ENCODE measurements at places on chromosomes 4 and X.

GRCh38 chr4:74583757-74584156 lies 138.8 kb downstream of the AREG start:
- DNase-seq: no peak

- no peak for DNase-seq
These were observed 66.8 kb downstream of the AFF2 start for GRCh38 chrX:148567229-148567628.

GRCh38 chr4:61540944-61541343 lies 340.8 kb downstream of the ADGRL3 start:
- no peak for DNase-seq

- DNase-seq: peak; percentile 19
These were observed 71.1 kb downstream of the CCSER1 start for GRCh38 chr4:90198086-90198847.

DNA sequence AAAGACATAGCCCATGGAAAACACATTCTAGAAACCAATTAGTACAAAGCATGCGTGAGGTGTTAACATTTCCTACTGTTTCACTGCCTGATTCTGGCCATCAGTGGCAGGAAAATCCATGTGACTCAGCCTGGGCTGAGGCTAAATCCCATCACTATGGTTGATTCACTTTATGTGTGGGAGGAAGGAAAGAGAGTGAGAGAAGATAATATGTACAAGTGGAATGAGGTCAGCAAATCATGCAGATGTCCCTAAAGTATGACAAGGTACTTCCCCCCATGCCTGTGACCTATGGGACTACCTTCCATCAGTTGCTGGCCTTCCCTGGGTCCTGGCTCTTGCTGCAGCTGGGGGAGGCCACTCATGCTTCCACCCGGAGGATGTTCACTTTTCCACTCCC lies 64.2 kb upstream of the MAP3K15 start:
- DNase-seq: no peak

GRCh38 chr4:38920186-38920585 lies 52.6 kb downstream of the FAM114A1 start:
- DNase-seq: no peak

- no peak for DNase-seq
These were observed at the start of gene EGFL6 for GRCh38 chrX:13569479-13570260. EGFL6 (plus strand) TSS chrX:13569601; CDS start chrX:13569862, 261 bp downstream.

DNA sequence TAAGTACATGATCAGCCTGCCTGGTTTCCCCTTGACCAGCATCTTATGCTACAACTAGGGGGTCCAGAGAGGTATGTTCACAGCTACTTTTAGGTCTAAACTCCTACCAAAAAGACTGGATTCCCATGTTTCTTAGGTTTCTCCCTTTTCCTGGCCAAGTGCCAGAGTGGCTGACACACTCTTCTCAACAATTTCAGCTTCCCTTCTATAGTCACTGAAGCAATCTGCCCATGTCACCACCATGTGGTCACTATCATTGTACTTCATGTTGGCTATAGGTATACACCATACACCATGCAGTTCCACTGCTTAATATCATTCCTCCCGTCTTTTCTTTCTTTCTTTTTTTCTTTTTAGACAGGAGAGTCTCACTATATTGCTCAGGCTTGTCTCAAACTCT lies 66.9 kb downstream of the KLHL13 start:
- no peak for DNase-seq

- no peak for DNase-seq
These were observed 224.1 kb downstream of the PPP3CA start for GRCh38 chr4:101123231-101123630.

DNA sequence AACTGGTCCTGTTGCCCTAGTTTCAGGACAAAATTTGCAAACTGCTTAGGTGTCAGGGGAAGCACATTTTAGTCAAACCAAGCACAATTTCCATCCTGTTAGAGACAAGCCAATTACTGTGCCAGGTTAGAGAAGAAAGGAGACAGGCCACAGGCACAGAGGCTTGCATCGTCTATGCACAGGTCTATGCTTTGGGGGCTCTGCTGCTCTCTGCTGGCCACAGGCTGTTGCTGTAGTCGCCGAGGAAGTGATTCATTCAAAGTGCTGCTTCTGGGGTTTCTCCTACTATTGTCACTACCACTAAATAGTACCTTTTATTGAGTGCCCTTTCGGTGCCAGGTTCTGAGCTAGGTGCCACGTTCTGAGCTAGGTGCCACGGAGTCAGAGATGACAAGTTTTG lies 45.5 kb downstream of the VGLL1 start:
- no peak for DNase-seq

- DNase-seq: no peak
These were observed 53.1 kb downstream of the CHRNA9 start for GRCh38 chr4:40388239-40388638.

DNA sequence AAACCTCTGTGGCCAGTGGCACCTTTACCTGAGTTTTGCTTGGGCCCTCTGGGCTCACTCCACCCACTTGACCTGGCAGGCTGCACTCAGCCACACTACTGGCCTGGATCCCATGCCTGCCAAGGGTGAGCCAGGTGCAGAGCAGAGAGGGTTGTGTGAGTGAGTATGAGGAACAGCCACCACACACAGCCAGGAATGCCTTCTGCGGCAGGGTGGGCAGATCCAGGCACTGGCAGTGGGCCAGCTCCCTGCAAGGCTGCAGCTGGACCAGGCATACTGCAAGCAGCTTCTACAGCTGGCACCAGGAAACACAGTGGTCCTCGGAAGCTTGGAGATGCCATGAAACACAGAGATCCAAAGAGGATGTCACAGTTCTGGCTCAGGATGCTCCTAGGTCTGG lies 570.1 kb upstream of the ACTRT1 start:
- DNase-seq: no peak

DNA sequence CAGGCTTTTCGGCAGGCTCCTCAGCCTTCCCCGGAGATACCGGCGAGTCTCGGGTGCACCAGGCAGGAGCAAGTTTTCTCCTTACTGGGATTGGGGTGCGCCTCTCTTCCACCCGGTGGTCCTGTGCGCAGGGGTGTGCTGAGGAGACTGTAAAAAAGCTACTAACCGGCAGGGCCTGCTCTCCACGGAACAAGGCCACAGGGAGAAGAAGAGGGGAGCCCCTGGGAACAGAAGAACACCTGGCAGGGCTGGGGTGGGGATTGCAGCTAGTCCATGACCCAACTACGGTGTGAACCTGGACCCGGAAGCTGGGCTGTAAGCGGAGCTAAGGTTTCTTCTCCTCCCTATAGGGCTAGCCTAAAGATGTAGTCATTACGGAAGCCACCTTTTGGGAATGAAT lies 17.7 kb upstream of the ZIC3 start:
- no peak for DNase-seq

- no peak for DNase-seq
These were observed 270.1 kb downstream of the PTTG2 start for GRCh38 chr4:38230121-38230801.

DNA sequence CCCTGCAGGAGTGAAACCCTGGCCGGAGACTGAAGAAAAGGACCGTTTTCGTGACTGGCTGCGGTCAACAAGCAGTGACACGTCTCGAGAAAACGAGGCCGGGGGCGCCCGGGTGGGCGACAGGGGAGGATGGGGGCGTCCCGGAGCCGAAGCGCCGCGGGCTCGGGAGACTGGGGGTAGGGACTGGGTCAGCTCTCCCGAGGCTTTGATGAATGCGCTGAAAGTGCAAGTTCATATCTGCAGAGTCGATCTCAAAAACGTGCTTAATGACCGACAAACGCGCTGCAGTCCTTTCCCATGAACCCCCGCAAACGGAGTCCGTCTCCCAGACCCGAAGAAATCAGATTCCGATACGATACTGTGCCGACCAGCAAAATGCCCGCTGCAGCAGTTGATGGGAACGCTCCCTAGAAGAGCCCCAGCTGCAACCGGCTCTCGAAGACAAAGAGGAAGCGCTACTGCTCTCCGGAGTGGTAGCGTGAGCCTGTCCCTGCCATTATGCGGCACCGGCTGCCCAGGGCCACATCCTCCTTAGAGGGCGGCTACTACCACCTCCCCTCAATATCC lies 806 bp upstream of the CD99L2 start:
- DNase-seq: peak; percentile 40

DNA sequence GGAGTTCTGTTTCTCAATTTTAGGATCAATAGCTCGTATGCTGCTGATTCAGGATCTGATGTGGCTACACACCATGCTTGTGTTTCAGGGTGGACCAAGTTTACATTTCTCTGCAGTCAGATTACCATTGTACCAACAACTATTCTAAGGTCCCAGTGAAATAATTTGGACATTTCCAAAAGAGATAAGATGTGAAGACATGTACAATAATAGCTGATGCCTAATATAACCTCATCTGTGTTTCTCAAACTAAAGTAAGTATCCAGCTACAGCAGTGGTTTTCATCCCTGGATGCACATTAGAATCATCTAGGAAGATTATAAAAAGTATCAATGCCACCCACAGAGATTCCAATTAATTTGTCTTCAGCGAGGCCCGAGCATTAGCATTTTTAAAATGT lies 209.7 kb downstream of the ANTXR2 start:
- DNase-seq: no peak

DNA sequence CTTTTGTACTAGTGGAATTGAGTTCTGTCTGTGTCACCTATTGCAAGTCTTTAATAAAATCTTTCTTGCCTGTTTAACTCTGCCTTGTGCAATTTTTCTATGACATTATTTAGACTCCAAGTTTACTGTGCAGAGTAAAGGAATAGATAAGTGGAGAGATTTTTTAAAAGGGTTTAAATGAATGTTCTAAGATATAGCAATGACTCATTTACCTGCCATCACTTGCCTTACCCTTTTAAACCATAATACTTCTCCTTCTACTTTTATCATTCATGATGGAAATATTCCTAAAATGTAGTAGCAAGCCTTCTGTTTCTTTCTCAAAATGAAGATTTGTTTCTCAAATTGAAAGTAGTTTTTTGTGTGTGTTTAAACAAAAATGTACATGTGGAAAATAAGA lies 782.8 kb upstream of the MAGEB2 start:
- no peak for DNase-seq

GRCh38 chr4:135476272-135476671 lies 1274.7 kb upstream of the PABPC4L start:
- DNase-seq: no peak

- DNase-seq: no peak
These were observed at the start of gene EVC2 for GRCh38 chr4:5708449-5709206. EVC2 (minus strand) TSS chr4:5708559; CDS start chr4:5708513, 46 bp downstream.

DNA sequence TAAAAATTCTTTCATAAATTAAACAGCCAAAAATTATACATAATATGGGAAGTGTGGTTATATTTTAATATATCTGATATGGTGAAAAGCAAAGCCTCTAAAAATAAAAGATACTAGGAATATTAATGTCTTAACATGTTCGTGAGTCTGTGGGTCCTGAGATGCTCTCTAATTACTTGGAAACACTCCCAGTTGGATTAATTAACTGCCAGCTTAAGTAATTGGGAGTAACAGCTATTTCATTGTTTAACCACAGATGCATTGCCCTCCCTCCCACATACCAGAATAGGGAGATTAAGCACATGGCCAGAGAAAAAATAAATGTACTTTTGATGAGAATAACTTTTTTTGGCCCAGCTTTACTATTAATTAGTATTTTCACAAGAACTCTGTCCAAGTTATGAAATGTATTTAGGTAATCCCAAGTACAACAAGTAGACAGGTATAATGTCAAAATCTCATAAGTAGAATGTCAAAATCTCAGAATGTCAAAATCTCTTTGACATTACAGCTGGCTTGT lies 79.7 kb downstream of the BTC start:
- DNase-seq: no peak
